ENCODE measurements at places on chromosomes 1 and 21.

- no peak for DNase-seq
Measured at GRCh38 chr1:61426254-61426653, 298.7 kb downstream of the TM2D1 start.

GRCh38 chr1:17401841-17402240, 29.8 kb downstream of the PADI6 start:
- no peak for DNase-seq

DNA sequence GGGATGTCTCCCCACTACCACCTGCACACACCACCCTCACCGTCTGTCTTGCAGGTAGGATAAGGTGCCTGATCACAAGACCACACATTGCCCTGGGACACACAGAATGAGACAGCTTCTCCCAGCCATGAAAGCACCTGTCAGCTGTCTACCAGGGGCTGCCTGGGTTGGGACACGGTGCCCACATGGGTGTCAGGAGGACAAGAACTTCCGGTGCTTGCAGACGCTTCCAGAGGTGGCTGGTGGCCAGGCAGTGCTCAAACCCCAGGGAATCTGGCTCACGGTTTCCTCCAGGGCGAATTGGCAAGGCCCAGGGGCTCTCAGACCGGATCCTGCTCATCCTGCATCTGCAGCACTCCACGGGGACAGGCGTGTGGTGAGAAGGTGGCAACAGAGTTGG, 182.6 kb upstream of the ARHGEF16 start:
- no peak for DNase-seq

DNA sequence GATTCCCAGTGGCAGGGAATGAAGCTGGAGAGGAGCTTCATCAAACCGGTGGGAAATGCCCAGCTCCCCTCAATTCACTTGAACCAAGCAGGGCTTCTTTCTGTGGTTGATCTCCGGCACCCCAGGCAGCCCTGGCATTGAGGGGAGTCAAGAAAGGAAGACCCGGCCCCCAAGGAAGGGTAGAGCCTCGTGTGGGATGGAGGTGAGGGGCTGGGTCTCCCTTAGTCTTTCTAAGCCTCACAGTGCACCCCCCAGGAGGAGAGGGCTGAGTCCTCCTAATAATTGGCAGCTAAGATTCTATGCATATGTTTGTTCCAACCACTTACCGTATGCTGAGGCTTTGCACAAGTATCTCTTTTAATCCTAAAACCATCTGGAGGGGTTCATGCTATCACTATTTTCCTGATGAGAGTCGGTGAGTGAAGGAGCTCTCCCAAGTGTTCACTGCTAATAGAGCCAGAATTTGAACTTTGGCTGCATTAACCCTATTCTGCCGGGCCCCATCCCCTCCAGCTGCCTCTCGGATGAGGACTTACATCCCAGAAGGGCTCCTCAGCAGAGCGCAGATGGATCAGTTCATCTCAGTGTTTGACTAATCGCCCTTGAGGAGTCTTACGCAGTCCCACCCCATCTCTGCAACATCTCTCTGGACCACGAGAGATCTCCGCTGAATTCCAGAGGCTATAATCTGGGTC, 33.1 kb upstream of the TMEM51 start:
- no peak for DNase-seq

- no peak for DNase-seq
Measured at GRCh38 chr1:3109355-3109754, 40.4 kb downstream of the PRDM16 start.

GRCh38 chr1:185984113-185984836, 250.1 kb downstream of the HMCN1 start:
- no peak for DNase-seq

Measured in cortex of kidney (tissue), 1 donor.